ENCODE measurements at places on chromosomes 16 and 17. TPM values are rescaled to one million over a fixed set of nuclear protein-coding genes. Genes with fewer than 3 reads are reported as not detected.

The SPATA22 gene
- 0.15 TPM for polyA plus RNA-seq

The CES5A gene
- not detected for polyA plus RNA-seq

The SPATA32 gene
- polyA plus RNA-seq, result 0.38 TPM

The CLEC3A gene
- not detected for polyA plus RNA-seq

The ST3GAL2 gene
- 22.7 TPM for polyA plus RNA-seq

Data from left kidney (tissue), 8 donors.